ENCODE measurements at places on chromosomes 6 and 20.
A peak's percentile ranks its signal among the peaks of the same experiment; 100 is the strongest.

GRCh38 chr20:24772667-24773066 is 176.4 kb upstream of the CST7 start:
- H3K27me3 ChIP-seq, result peaks cover 32% of the 10 kb centered on the region
- H3K27ac ChIP-seq, result no peak overlapping the region
- H3K4me3 ChIP-seq, result no peak overlapping the region
- H3K36me3 ChIP-seq, result no peaks in the 10 kb centered on the region

- H3K27ac ChIP-seq, result no peak overlapping the region
- no peaks in the 10 kb centered on the region for H3K27me3 ChIP-seq
- DNase-seq, result no peak
- no peaks in the 10 kb centered on the region for H3K4me1 ChIP-seq
- no peaks in the 10 kb centered on the region for H3K36me3 ChIP-seq
Measured at GRCh38 chr6:95740157-95740556, 162.8 kb downstream of the MANEA start.

- H3K36me3 ChIP-seq, result no peaks in the 10 kb centered on the region
- H3K27ac ChIP-seq, result no peak overlapping the region
- no peaks in the 10 kb centered on the region for H3K27me3 ChIP-seq
- H3K4me1 ChIP-seq, result no peaks in the 10 kb centered on the region
Measured at GRCh38 chr6:8875986-8876385, 440.6 kb upstream of the SLC35B3 start.

GRCh38 chr6:170116636-170117035 is 174.2 kb downstream of the DLL1 start:
- no peaks in the 10 kb centered on the region for H3K4me1 ChIP-seq
- H3K27ac ChIP-seq, result peak overlapping the region; percentile 65
- H3K27me3 ChIP-seq, result peaks cover 15% of the 10 kb centered on the region
- H3K4me3 ChIP-seq, result no peak overlapping the region
- H3K36me3 ChIP-seq, result no peaks in the 10 kb centered on the region

- no peaks in the 10 kb centered on the region for H3K27me3 ChIP-seq
- no peak overlapping the region for H3K4me3 ChIP-seq
- H3K36me3 ChIP-seq, result peaks cover 90% of the 10 kb centered on the region
- H3K27ac ChIP-seq, result peak overlapping the region; percentile 31
- no peak for DNase-seq
Measured at GRCh38 chr6:137877113-137877512, 10.1 kb downstream of the TNFAIP3 start.

DNA sequence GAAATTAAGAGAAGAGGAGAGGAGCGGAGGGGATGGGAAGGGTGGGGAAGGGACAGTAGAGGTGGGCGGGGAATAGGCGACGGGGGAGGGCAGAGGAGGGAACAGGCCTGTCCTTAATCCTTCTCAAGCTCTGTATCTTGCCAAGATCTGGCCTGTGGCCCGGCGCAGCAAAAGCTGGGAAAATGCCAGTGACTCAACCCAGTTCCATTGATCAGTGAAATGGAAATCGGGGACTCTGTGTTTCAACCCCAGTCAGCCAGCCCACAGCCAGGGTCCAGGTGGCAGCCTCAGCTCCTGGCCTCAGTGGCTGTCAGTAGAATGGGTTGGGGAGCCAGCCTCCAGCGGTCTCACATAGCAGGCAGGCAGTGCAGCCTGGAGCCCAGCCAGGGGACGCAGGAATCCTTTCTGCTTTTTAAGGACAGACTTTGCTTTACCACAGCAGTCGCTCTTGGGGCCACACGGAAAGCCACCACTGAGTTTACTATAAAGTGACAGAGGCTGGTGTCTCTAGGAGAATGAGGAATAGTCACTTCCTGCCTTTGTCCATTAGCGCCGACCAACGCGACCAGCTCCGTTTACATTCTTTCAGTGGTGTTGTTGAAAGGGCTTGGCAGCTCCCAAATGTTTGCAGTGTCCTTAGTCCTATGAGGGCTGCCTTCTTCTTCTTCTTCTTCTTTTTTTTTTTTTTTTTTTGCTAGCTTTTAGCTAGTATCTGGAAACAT is 128.0 kb downstream of the RIN2 start:
- H3K27me3 ChIP-seq, result no peaks in the 10 kb centered on the region
- H3K27ac ChIP-seq, result peak overlapping the region; percentile 89
- no peak for DNase-seq
- H3K4me1 ChIP-seq, result peaks cover 55% of the 10 kb centered on the region
- H3K36me3 ChIP-seq, result no peaks in the 10 kb centered on the region
- H3K4me3 ChIP-seq, result peak overlapping the region; percentile 37
